ENCODE measurements at places on chromosomes 16 and 17.
A peak's percentile ranks its signal among the peaks of the same experiment; 100 is the strongest.

GRCh38 chr16:25093208-25094061 is 18.1 kb upstream of the LCMT1 start:
- DNase-seq, result no peak

DNA sequence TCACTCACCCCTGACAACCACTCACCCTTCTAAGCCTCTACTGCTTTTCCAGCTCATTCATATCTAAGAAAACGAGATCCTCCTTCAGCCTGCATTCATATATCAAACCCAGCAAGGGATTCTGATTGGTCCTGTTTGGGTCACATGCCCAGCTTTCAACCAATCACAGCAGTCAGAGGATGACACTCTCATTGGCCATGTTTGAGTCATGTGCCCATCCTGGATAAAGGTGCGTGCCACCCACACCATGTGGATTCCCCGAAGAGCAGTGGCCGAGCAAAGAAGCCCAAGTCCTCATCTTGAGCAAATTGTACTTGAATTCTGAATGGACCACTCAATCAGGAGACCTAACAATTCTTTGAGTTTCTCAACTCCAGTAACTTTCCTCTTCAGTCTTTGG is 45.0 kb downstream of the SCNN1G start:
- DNase-seq, result no peak

GRCh38 chr16:21646721-21647561 is 5.5 kb downstream of the IGSF6 start:
- no peak for DNase-seq

DNA sequence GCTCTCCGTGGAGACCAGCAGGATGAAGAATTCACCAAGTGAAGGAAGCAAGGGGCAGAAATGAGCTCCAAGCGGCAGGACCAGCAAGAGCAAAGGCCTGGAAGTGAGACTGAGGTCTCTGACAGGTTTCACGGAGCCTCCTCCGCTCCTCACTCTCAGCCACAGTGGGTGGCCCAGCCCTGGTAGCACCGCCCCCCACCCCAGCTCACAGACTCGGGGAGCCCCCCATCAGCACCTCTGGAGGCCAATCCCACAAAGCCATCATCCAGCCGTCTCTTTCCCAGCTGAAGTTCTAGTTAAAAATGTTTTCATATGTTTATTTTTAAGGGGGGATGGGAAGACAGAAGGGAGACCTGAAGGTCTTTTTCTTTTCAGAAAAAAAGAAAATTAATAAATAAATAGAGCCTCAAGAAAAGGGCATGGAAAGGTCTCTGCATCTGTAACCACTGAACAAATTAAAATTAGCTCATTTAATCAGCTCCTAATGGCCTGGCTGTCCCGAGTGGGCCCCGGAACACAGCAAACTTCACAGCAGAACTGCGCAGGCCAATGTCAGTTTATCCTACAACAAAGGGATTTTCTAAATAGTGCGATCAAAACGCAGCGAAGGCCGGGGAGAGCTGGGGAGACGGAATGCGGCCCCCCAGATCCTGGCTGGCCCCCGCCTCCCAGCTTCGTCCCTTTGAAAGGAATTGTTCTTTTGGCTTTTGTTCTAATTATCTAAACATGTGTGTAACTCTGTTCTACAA is 190.3 kb downstream of the ZNF423 start:
- no peak for DNase-seq

DNA sequence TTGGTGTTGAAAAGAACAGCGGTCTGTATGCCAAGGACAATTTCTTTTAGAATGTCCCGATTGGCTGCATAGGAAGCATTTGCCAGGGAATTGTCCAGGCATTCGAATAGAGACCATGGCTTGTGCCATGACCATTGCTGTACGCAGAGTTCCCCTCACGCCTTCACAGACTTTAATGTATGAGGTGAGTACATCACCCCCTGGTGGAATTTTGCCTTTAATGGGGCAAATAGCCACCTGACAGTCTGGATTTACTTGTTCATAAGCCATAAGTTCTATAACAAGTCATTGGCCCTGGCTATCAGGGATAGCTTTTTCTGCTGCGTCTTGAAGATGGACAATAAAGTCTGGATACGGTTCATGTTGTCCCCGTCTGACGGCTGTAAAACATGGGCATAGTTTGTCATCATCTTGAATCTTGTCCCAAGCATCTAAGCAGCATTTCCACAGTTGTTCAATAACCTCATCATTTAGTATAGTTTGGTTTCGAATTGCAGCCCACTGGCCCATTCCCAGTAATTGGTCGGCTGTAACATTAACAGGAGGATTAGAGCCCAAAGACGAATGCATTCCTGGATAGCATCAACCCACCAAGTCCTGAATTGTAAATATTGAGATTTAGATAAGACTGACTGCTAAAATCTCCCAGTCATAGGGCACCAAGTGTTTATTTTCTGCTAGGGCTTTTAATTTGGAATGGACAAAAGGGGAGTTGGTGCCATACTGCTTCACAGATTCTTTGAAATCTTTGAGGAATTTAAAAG is 67.7 kb upstream of the ARL4D start:
- DNase-seq, result no peak

- no peak for DNase-seq
Observed at GRCh38 chr17:66577041-66577440, 257.9 kb upstream of the CACNG5 start.

- DNase-seq, result peak; percentile 77
Observed at GRCh38 chr17:60390925-60391470, 935 bp downstream of the USP32 start.

DNA sequence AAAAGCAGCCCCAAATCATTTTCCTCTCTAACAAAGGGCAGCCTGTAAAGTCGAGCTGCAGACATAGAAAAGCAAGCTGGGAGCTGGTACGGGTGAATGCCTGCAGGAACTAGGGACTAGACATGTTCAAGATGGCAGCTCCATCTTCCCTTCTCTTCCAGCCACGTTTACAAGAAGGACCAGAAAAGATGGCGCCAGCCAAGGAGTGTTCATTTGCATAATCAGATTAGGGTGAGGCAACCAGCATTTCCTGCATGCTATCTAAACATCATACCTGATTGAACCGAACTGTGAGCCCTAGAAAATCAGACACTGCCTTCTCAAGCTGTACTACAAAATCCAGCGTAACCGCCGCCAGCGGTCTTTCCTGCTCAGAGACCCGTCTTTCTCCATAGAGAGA is 896.8 kb downstream of the CDH11 start:
- DNase-seq, result no peak

DNA sequence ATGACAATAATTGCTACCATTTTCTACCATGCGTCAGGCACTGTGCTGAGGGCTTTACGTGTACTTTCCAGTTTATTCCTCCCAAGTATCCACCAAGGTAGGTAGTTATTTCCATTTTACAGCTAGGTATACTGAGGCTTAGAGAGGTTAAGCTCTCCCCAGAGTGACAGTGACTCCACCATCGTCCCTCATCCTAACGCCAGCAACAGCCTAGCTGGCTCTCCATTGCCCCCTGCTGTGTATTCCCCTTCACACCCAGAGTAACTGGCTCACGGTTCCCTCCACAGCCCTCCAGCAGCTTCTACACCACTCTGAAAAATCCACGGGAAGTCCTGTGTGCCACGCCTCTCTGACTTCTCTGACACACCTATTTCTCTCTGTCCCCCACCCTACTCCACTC is 7.1 kb upstream of the ASGR1 start:
- no peak for DNase-seq

- DNase-seq, result no peak
Observed at GRCh38 chr16:9497750-9498149, 406.3 kb downstream of the HAPSTR1 start.

DNA sequence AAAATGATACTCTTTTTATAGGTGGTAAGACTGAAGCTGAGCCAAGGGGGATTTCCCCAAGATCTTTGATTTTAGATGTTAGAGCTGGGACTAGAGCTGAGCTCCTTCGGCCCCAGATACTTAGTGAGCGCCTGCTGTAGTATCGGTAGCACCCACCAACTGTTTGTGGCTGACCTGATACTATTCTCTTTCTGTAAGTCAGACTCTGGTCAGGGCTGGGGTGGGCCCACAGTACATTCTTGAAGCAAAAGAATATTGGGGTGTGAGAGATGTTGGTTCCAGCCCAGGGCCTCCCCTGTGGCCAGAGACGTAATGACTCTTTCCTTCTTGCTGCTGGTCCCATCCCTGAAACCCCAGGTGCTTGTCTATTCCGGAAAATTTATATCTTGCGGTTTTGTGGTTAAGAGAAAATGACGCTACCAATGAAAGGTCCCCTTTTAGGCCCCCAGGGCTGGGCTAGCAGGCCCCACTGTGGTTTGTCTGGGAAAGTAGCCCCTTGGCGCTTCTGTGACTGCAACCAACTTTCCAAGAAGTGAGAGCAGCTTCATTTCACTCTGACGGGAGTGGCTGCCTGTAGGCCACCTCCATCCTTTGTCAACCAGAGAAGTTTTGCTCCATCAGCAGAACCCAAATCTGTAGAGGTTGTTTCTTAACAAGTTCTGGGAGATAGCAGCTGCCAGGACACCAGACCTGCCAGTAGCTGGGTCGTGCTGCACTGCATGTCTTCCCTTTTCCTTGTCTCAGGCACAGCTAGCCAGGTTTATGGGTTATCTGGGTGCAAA is 86.4 kb upstream of the LGALS9 start:
- DNase-seq, result no peak

DNA sequence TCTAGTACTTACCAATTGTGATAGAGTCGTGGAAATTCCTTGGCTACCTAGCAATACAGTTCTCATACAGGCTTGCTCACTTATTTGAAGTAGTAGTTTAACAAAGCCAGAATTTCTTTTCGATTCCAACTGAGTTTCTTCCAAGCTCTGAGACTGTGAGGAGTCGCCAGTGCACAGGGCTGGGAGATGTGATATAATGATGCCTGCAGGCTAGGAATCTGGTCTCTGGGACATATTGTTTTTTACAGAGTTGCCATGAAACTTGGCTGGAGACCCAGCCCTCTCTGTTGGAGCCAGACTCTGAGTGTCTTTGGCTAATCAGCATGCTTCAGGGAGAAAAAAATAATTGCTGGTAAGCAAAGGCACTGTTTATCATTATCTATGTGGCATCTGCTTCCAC is 698.8 kb upstream of the GOT2 start:
- no peak for DNase-seq

DNA sequence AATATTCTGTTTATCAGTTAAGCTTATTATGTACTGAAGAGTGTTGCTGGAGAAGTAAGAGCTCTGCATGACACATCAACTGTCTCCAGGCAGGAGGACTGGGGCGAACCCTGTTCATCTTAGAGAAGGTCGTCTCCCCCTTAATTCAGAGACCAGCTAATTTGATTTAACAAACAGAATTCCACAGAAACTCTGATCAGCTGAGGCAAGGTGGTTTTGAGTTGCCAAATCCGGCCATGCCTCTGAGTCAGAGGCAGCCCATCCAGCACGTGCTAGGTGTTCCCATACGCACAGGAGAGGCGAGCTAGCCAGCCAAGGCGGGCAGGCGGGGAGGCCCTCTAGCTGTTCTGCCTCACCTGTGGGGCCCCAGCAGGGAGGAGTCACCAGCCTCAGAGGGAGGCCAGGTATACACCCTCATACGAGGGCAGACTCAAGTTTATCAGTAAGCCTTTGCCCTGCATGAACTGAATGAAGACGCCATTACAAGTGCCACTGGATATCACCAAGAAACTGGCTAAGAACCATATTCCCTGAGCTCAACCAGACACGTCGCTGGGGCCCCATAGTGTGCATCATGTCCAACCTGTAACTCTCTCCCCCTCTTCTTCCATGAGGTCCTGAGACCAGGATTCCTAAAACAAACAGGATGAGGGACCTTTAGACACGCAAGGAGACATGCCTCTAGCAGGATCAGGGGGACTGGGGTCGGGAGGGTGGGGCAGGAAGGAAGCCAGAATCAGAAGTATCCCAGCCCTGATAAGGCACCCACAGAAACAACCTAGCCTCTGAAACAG is 25.7 kb downstream of the STAT5A start:
- DNase-seq, result no peak

- no peak for DNase-seq
Observed at GRCh38 chr17:58507123-58507634, 7.3 kb downstream of the MTMR4 start.

DNA sequence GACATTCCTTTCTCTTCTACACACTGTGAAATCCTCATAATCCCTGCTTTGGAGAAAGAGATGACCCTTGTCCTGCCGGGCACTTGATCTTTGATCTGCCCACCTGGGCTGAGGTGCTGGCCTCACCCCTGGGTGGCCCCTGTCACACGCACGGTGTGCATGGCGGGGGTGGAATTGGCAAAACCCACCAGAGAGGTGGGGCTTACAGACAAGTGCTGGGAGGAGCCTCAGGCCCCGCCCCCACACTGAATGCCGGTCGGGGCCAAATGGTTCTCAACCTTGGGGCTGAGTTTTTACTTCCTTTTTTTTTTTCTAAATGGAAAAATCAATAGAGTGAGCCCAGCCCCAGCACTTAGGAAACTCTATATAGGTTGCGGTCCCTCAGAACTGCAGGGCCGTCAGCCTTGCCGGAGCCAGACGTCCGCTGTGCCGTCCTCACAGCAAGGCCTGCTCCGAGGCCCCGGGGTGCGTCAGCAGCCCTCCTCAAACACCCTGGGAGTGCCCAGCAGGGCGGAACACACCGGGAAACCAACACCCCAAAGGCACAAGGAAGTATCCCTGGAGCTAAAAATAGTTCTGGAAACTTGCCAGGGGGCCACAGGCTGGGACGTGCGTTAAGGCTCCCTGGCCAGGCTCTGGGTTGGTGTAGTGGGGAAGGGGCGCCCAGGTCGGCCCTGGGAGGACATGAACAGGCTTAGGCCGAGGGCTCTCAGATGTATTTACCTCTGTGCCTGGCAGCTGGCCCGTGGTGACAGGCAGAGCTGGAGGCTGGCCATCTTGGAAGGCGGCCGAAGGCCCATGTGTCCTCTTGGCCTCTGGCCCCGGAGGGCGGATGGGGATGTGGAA is 11.0 kb downstream of the GPRC5C start:
- DNase-seq, result peak; percentile 75

GRCh38 chr17:50037321-50038107 is 18.4 kb upstream of the ITGA3 start:
- DNase-seq, result peak; percentile 63

DNA sequence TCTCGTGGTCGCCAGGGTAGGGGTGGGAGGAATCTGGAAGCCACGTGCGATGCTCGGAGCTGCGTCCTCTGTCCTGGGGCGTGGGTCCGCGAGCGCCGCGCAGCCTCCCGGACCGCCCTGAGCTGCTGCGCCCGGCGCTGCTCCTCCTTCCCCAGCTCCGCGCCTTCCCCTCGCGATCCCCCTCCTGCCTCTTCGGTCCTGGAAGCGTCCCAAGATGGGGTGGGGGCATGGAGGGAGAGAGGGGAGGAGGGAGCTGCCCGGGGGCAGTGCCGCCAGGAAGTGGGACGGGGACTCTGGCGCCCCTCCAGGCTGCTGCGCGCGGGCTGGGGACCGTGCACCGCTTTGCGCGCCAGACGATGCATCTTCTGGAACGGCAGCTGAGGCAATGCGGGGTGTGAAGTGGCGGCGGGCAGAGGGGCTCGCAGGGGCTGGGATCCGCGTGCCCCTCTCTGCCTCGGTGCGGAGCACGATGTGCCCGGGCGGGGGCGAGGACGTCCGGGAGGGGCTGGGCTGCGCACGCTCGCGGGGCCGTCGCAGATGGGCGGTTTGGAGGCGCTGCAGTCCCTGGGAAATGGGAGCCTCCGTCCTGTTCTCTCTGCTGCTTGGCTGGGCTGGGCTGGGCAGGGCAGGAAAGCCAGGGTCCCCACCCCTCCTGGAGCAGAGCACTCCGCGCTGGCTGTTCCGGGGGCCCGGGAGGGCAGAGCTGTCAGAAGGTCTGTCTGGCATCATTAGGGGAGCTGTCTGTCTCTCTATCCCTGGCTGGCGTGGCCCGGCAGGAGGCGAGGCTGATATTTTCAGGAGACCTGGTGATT is 388.0 kb downstream of the SEC14L1 start:
- DNase-seq, result peak; percentile 89

Measured in NCI-H69 (cell line).